ENCODE measurements at places on chromosomes 5 and 9.

DNA sequence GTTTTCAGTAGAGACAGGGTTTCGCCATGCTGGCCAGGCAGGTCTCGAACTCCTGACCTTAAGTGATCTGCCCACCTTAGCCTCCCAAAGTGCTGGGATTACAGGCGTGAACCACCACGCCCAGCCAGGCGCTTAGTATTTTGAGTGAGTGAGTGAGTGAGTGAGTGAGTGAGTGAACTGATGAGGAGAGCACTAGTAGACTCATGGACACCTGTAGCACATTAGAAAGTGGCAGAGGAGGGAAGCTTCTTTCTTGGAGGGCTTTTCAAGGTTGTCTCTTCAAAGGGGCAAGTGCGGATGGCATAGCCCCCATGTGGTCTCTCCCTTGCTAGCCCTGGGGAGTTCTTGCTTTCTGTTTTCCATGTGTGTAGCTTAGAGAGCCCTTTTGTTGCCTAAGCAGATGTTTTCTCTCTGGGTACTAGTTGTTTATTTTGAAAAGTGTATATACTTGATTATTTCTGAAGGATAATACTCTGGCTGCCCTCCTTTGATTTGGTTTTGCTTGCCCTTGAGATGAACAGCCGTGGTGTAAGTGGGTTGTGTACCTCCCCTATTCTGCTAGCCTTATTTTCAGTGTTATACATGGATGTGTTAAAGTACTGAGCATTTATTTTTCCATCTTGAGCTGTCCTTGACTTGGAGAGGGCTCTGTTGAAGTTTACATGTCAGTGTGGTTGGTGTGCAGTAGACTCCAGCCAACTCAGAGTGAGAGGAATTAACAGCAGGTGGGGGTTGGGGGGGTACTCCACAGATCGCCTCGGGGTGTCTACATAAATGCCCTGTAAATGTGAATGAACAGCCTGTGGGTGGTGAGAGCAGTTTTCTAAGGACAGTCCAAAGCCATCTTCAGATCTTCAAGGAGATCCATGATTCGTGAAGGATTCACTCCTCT lies 35.5 kb downstream of the PRRC2B start:
- DNase-seq: no peak

DNA sequence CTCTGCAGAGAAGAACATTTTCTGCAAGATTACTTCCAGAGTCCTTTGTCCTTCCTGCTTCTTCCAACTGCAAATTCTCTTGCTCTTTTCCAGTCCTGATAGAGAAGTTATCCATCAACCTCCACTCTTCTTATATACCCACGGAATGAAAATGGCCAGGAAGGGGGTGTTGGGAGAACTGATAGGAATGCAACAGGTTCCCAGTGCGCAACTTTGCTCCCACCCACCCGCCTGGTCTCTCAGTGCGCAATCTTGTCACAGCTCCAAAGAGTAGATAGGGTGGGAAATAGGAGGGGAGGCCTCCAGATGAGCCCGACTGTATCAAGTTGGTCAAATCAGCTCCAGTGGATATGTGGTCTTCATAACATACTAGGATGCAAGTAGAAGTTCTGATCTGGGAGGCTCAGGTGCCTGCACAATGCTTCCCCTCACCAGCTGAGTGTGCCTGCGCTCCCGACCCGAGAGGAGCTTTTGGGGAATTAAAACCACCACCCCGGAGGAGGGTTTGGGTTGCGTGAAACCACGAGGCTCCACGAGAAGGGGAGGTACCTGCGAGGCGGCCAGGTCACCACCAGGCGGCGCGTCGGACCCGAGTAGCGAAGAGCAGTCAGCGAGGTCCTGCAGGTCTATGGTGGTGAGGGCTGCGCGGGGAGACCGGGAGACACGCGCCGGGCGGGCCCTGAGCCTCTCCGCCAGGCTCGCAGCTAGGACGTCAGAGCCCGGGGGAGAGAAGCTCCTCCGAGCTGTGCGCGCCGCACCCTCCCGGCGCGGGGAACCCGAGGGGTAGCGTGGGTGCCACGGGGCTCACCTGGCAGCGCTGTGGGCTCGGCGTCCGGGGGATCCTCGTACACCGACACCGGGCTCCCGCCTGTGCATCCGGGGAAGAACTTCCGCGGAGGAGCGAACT lies 835 bp downstream of the MCIDAS start:
- DNase-seq: peak; percentile 10

DNA sequence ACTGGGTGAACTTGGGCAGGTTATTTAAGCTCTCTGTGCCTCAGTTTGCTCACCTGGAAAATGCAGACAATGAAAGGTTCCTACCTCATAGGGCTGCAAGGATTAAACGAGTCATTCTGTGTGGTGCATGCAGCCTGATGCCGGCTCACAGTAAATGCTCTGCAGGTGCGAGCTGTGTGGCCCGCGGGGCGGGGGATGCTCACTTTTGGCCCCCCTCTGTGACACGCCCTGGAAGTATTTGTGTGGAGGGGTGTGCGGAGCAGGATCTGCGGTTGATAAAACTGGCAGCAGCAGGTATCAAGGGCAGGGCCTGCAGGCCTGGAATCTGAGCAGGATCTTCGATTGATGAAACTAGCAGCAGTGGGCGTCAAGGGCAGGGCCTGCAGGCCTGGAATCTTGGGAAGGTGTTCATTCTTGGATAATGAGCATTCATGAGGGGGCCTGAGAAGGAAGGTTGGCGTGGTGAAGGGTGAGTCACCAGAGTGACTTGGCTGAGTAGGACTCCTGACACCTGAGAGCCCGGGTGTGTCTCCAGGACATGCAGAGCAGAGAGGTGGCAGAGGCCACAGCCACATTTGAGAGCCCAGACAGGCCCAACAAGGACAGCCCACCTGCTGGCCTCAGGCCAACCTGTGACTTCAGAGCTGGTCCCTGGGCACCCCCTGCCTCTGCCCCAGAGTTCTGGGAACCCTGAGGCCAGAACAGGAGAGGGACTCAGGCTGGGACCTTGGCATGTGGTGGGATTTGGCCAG lies 11.9 kb downstream of the UNC5A start:
- DNase-seq: no peak

DNA sequence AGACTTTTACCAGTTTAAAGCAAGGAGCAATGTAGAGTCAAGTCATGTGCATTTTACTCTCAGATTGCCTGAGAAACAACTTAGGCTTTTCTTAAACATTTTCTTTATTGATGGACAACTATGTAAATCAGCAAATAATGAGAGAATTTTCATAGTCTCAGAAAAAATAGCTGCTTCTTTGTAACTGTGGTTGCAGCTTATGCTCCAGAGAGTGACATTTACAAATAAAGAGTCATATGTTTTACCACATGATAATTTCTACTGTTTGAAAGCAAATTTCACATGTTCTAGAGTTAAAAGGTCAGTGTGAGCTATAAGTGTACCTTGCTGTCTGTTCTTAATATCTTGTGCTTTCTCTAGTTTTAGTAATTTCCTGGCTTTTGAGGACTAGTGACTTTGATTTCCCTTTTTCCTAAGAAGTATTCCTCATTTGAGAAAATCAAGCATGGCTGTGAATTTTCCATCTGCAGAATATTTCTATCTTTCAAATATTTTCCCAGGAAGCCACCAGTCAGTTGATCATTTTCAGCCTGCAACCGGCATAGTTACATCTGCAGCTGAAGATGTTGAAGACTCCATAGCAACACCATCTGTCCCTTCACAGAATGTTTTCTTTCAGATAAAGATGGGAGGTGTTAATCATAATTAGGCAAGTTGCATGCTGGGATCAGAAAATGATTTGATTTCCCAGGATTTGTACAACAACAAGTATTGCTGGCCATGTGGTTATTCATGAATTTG lies 229.9 kb downstream of the SGCD start:
- no peak for DNase-seq

- no peak for DNase-seq
Measured at GRCh38 chr5:96655506-96655905, 6.7 kb upstream of the CAST start.

GRCh38 chr9:135586601-135587109 lies 25.1 kb downstream of the PAEP start:
- no peak for DNase-seq

DNA sequence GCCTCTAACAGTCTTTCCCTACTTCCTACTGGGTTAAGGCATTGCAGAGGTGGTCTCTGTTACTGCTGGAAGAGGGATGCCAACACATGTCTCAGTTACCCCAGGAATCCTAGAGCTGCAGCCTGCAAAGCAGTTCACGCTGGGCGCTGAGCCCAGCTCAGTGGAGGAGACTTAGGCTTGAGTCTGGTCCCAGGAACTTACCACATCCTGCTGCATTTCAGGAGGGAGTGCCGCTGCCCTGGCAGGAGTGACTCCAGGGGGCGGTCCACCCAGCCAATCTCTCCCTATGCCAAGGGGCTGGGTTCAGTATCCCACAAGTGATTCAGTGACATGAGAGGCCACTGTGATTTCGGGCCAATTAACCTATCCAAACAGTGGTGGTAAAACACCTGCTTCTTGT lies 7.6 kb downstream of the TTC16 start:
- DNase-seq: no peak

DNA sequence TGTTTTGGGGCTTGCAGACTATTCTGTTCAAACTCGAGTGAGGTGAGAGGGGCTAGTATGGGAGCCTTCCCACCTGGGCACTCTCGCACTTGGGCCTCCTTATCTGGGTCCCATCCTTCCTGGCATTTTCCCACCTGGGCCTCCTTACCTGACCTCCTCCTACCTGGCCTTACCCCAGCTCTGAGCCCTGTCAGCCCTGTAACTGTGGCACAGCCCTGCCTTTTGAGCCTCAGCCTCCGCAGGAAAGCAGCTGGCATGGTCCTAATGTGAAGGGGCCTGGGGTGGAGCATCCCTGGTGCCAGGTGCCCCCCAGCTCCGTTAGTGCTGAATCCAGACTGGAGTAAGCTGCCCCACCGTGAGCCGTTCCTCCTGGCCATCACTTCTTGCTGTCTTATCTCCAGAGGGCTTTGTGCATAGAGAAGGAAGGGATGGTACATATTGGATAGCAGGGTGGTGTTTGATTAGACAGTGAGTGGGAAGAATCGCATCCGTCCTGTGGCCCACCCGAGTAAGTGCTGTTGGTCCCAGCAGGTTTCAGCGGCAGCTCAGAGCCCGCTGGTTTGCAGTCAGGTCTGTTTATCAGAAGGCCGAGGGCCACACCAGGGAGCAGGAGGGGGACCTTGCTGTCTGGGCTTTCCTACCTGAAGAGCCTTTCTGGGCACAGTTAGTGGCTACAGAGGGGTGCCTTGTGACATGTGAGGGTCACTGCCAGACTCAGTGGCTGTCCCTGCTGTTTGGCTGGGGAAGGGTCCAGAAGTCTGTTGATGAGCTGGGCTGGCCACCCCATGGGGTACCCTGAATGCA lies 76.5 kb downstream of the WNK2 start:
- DNase-seq: no peak
